ENCODE measurements at places on chromosomes 1 and 21. TPM values are rescaled to one million over a fixed set of nuclear protein-coding genes. Genes with fewer than 3 reads are reported as not detected.

- DNase-seq = no peak
Observed at GRCh38 chr1:52234014-52234413, 92.1 kb downstream of the ZFYVE9 start.

DNA sequence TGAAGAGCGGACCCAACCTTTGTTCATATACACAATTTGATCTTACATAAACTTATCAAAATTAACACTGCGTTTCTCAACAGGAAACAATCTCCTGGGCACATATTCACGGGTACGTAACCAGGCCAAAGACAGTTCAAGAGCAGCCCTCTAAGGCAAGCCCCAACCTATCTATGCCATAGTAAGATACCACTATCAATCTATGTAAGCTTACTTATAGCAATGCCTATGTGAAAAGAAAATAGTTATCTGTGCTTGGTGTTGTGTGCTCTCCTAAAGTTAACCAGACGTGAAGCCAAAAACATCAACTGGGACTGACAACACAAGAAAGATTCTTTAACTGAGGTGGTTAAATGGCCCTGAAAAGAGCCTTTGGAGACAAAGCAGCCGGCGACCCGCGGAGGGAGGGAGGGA is 49.4 kb upstream of the BOLA1 start:
- no peak for DNase-seq

GRCh38 chr1:92623187-92623778 is 136.6 kb upstream of the GFI1 start:
- peak; percentile 12 for DNase-seq

- DNase-seq = no peak
Observed at GRCh38 chr1:213082420-213083111, 31.5 kb downstream of the RPS6KC1 start.

- no peak for DNase-seq
Observed at GRCh38 chr1:186662752-186663151, 17.5 kb downstream of the PTGS2 start.

Gene DPT
- total RNA-seq = not detected

GRCh38 chr1:6673816-6674398 is 27.7 kb downstream of the DNAJC11 start:
- no peak for DNase-seq

- no peak for DNase-seq
Observed at GRCh38 chr21:46356494-46357334, 32.8 kb downstream of the PCNT start.

- DNase-seq = no peak
Observed at GRCh38 chr1:185860311-185860710, 126.1 kb downstream of the HMCN1 start.

Gene CAPZB
- total RNA-seq = 101 TPM

- peak; percentile 53 for DNase-seq
Observed at GRCh38 chr1:197180252-197180878, 33.9 kb upstream of the ASPM start.

GRCh38 chr1:7704214-7705047 is 66.7 kb upstream of the VAMP3 start:
- peak; percentile 77 for DNase-seq

- peak; percentile 5 for DNase-seq
Observed at GRCh38 chr1:82503822-82504221, 703.1 kb downstream of the ADGRL2 start.

- DNase-seq = no peak
Observed at GRCh38 chr1:63324779-63325119, 2.4 kb downstream of the FOXD3 start.

Gene KRTAP6-3
- total RNA-seq = not detected

DNA sequence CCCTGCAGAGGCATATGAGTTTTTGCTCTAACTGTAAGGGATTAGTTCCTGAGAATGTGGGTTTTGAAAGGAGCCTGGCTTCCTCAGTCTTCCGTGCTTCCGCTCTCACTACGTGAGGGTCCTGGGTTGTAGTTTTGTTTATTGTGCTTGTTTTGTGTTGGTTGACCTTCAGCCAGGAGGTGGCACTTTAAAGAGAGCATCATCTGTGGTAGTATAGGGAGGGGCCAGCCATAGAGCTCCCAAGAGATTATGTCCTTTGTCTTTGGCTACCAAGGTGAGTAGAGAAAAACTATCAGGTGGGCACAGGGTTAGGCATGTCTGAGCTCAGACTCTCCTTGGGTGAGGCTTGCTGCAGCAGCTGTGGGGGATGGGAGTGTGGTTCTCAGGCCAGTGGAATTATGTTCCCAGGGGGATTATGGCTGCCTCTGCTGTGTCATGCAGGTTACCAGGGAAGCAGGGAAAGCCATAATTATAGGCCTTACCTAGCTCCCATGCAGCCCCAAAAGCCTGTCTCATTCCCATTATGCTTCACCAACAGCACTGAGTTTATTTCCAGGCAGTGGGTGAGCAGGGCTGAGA is 23.5 kb downstream of the CYP4B1 start:
- no peak for DNase-seq

- no peak for DNase-seq
Observed at GRCh38 chr1:22717037-22717760, 6.6 kb downstream of the EPHB2 start.

DNA sequence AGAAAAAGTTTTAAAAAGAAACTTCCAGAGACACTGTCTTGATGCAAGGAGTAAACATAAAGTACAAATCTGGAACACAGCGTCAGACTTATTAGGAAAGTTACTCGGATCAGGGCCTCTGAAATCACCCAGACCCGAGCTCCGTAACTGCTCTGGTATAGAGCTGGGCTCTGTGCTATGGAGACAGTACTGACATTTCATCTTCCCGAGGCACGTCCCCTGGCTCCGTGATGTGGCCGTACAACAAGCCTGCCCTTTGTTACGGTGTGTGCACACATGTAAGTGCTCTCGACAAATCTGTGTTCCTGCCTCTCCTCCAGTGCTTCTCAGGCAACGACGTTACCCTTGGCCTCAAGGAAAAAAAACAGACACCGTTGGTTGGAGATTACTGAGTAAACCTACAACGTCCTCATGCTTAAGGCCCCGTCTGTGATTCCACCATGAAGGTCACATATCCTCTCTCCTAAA is 107.0 kb upstream of the IRF2BP2 start:
- DNase-seq = no peak

DNA sequence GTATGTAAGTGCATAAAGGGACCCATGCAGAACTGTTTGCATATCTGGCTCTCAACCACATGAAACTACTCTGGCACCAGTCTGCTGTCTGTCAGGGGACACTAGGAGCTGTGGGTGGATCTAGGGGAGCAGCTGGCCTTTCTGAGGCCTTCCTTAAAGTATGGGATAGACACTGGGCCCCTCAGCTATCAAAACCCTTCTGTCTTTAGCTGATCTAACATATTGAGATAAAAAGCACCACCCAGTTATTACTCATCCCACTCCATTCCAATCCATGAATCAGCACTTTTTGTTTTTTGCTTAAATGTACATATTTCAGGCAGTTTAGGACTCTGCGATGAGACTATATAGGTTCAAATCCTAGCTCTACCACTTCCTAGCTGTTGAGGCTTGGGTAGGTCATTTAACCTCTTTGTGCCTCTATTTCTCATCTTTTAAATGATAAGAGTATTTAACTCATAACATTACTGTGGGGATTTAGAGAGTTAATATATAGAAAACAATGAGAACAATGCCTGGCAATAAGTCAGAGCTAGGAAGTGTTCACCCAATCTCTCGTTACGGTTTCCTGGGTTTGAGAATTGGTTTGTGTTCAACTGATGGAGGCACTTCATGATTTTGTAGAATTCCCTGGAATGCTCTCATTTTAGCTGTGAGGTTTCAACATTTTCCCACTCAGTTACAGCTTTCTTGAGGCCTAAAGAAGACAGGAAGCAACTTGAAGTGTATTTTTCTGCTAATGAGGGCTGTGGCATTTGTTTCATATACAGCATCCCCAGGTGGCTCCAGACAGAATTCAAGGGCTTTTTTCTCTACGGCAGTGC is 68.9 kb downstream of the LRIG2 start:
- DNase-seq = no peak

DNA sequence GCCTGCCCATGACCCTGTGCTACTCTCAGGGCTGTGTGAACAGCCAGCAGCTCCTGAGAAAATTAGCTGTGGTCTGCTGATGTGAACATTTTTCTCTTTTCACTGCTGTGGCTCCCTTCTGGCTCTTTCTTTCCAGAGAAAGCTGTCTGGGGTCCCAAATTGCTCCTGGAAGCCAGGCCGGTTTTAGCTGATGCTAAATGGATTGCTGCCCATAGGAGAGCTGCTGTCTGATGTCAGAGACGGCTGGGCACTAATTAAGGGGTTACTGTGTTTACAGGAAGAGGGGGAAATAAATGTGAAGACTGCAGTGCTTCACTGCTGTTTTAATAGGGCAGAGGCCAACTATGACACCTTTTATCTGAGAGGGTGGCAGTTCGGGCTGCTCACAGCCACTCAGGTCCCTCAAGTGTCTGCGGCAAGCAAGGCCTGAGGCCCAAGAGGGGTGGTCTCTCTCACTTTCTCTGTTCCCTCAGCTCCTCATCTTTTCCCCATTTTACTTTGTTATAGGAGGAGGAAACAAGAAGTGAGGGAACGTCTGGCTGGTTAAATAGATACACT is 106.0 kb upstream of the GNG12 start:
- no peak for DNase-seq

Data from myocyte (in vitro differentiated cells).